ENCODE measurements at places on chromosomes 2 and 18.

DNA sequence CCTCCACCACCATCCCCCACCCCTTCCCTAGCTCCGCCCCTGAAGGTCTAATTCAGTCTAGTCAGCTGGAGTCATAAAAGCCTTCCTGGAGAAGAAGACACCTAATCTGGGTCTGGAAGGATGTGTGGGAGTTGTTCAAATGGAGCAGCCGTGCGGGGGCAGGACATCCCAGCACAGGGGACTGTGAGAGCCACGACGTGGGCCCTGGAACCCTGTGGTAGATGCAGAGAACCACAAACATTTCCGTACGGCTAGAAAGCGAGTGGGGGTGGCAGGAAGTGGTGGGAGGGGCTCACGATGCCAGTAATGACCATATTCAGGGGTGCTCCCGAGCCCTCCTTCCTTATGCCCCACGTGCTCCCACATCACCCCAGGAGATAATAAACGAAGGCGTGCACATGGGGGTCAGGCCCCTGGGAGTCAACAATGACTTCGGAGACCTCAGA, 20.9 kb upstream of the COL6A3 start:
- DNase-seq, result peak; percentile 90

GRCh38 chr2:209340522-209340921, 83.3 kb upstream of the MAP2 start:
- no peak for DNase-seq

DNA sequence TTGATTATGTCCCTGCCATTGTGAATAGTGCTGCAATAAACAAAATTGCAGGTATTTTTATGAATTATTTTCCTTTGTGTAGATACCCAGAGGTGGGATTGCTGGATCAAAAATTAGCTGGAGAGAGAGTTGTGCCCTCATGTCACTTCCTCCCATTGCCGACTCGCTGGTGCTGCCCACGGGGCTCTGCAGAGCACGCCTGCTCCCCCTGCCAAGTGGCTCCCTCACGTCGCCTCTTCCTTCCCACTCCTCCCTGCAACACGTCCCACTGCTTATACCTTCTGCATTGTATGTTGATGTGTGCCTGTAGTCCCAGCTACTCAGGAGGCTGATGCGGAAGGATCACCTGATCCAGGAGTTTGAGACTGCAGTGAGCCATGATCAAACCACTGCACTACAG, 28.1 kb downstream of the PRELID3A start:
- no peak for DNase-seq

GRCh38 chr2:157837851-157838441, 38.2 kb downstream of the ACVR1 start:
- no peak for DNase-seq

DNA sequence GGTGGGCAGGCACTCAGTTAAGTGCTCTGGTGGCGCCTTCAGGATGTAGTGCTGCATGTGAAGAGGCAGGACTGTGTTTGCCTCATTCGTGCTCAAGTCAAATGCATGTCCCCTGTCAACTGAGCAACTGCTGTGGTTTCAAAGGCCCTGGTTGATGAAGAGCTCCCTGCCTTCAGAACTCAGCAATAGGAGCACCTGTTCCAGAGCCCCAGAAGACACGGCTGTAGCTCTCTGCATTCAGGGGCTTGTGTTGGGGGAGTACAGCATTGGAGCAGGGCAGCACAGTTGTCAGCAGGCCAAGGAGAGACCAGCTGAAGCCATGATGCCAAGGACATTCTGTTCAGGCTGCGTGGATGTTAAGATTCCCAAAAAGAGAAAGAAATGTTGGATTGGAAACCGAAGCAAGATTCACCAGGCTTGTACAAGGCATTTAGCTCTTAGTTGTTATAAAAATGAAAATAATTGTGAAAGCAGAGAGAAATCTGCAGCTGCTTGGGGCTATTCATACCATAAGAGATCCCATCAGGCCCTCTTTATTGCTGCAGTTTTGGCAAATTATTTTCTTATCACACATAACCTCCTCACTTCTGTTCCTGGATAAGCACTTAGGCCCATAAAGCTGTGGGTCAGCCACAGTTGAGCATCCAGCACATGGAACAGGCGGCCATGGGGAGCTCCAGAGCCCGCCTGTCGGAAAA, 252.4 kb upstream of the ZNF521 start:
- no peak for DNase-seq

- no peak for DNase-seq
Observed at GRCh38 chr18:49183921-49184320, 233.2 kb upstream of the SMAD7 start.

GRCh38 chr2:143881246-143881645, 638.7 kb downstream of the ZEB2 start:
- DNase-seq, result no peak

DNA sequence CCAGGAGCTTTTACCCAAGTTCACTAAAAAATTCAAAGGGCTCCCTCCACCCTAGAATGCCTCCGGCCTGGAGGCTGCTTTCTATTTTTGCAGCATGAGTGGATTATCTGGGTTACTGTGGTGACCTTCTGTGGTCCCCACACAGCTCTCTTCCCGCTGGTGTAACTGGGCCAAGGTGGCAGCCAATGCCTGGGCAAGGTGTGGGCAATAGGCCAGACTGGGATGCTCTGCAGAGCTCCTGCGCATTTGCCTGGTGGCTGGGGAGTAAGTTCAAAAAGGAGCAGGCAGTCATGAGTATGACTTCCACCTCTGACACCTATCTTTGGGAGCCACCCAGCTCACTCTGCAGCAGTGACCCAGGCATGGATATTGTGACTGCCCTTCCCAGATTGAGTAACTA, 130.5 kb upstream of the SPRED2 start:
- no peak for DNase-seq

DNA sequence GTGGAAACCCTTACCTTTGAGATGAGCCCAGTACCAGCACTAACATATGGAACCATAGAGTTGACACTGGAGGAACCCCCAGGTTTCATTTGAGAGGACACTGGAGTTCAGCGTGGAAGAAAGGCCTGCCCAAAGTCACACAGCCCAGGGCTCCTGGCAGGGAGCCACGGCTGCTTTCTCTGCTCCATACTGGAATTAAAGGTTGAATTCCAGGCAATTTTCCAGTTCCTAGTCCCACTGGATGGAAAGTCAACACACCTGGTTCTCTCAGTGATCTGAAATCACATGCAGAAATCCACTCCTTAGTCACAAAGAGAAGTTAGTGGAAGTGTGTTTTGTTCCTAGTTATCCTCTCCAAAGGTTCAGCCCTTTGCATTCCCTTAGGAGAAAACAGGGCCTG, 336.1 kb upstream of the SKOR2 start:
- DNase-seq, result no peak

- DNase-seq, result no peak
Observed at GRCh38 chr2:119338272-119338671, 28.4 kb downstream of the C2orf76 start.

DNA sequence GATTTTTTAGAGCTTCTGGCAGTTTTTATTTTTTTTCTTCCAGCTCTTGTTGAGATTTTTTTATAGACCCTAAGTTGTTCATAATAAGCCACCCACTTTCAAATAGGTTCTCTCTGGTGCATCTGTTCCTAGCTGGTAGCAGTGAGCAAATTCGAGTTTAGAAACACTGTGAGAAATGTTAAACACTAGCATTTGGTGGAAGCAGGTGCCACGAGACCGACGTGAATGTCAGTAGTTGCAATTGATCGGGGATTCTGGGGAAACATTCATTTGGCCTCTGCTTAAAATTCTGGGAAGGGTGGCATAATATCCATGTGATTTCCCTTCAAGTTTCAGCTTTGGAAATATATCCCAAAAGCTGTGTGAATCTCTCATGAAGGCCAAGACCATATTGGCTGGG, 435.0 kb downstream of the RNF144A start:
- DNase-seq, result no peak
